Activated T-helper 17 cell treated with anti-CD3 and anti-CD28 coated beads, Interleukin-2, amount 50 U/mL, for 72 hours (primary cell): ENCODE measurements at places on chromosomes 3 and 15. TPM values are rescaled to one million over a fixed set of nuclear protein-coding genes. Genes with fewer than 3 reads are reported as not detected.
A peak's percentile ranks its signal among the peaks of the same experiment; 100 is the strongest.

GRCh38 chr3:181966393-181966792 lies 254.7 kb downstream of the SOX2 start:
- ATAC-seq = no peak

DNA sequence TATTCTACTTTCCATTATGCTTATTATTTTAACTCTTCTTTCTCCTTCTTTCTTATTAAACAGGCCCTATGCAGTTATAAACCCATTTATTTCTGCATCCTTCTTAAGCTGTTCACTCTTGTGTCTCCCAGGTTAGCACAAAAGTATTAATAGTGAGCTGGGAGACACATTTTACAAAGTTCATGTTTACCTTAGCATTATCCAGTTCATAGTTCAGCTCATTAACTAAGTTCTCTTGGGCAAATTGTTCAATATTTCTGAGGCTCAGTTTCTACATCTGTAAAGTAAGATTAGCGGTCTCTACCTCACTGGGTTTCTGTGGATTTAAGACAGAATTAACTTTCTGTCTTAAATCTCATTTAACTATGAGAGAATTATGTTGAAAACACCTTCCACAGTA lies 31.2 kb upstream of the UMPS start:
- ATAC-seq = no peak

GRCh38 chr3:61901986-61902385 lies 340.6 kb downstream of the PTPRG start:
- ATAC-seq = no peak

DNA sequence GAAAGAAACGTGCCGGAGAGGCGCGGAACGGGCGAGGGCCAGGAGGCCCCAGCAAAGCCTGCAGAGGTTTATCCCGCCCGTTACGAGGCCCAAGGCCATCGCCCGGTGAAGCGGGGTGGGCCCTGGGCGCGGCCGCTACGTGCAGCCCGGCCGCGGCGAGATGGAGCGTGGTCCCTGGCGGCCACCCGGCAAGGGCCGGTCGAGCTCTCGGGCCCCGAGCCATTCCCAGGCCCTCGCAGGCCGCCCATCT lies 1.1 kb downstream of the PKM start:
- ATAC-seq = no peak

DNA sequence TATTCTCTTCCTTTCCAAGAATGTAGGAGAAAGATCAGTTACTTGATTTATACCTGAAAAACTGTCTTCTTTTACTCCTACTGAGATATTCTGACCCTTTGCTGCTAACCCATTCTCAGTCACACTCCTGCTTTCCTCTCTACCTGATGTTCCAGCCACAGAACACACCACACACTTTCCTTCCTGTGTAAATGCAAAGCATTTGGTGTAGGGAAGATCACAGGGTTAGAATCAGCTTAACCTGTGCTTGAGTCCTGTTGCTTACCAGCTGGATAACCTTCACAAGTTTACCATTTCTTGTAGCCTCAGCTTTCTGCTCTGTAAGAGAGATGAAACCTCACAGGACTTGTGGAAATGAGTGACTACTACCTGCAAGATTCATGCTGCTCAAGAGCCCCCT lies 489.8 kb upstream of the GOLIM4 start:
- ATAC-seq = no peak

- ATAC-seq = peak; percentile 40
Observed at GRCh38 chr3:143831208-143831607, 17.1 kb downstream of the SLC9A9 start.

GRCh38 chr3:159818399-159818798 lies 170.2 kb upstream of the IL12A start:
- no peak for ATAC-seq

DNA sequence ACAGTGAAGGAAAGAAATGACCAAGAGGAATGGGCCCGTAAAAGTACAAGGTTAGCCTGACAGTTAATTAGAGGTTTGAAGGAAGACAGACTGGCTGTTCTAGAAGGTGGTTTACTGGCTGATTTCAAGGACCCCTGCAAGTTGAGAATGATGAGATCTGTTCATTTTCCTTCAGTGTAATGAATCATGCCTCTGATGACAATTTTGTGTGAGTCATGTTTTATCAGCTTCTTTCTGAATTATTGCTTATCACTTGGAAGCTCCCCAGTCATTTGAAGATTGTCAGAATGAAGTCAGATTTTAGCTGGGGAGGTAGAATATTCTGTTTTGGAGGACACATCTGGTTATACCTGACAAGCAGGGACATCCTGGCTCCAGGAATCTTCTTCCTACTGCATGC lies 50.6 kb downstream of the DRD3 start:
- ATAC-seq = peak; percentile 70

DNA sequence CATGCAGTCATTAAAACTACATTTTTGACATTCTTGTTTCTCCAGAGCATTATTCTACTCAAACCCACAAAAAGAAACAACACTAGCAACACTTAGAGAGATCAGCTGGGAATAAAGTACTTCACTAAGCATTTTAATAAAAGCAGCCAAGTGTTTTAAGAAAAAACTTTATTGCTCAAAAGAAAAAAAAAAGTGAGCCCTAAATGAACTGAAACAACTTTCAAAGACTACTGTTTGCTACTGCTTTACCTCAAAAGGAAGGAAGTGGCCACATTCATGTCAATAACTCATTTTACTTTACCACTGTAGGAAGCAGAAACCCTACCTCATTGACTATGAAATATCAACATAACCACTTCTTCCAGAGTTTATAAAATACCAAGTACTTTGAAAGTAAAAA lies 91.3 kb downstream of the UACA start:
- peak; percentile 77 for ATAC-seq

DNA sequence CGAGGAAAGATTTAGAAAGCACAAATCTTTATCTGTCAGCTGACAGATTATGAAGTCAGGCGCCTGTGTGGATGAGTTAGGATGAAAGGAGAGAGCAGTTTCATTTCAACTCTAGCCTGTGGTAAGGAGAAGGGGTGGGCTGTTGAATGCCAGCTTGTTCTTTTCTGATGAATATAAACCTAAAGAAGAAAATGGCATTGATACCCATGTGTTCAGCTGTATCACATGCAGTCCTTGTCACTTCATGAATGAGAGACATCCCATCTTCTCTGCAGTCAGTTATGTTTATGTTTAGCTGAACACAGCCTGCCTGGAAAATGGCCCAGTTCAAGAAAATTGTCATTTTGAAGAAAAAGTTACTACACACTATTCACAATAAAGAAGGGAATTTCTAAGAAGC lies 345.7 kb upstream of the RBMS3 start:
- ATAC-seq = peak; percentile 35

- ATAC-seq = no peak
Observed at GRCh38 chr15:35720019-35720418, 174.1 kb upstream of the DPH6 start.

GRCh38 chr3:107767897-107768605 lies 245.3 kb downstream of the BBX start:
- no peak for ATAC-seq

DNA sequence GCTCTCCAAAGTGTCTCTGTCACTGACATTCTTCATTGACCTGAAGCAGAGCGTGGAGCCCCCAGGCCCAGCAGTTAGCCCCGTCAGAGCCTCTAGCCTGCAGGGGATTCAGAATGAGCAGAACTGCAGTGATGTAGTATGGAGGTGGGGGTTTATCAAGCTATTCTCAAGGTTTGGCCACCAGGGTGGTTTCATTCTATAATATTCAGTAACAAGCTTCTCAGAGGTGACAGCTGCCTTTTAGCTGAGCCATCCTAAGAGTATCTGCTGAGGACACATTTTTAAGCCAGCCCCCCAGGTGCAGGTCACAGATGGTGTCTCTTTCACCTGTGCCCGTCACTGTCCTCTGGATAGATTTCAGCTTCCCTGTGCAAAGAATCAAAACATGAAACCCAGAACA lies 31.9 kb downstream of the CMTM7 start:
- no peak for ATAC-seq

DNA sequence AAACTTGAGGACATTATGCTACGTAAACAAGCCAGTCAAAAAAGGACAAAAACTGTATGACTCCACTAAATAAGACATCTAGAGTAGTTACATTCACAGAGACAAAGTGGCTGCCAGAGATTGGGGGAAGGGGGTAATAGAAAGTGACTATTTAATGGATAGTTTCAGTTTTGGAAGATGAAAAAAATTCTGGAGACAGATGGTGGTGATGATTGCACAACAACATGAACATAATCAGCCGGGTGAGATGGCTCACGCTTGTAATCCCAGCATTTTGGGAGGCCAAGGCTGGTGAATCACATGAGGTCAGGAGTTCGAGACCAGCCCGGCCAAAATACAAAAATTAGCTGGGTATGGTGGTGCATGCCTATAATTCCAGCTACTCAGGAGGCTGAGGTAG lies 40.6 kb downstream of the DPP8 start:
- ATAC-seq = peak; percentile 35

DNA sequence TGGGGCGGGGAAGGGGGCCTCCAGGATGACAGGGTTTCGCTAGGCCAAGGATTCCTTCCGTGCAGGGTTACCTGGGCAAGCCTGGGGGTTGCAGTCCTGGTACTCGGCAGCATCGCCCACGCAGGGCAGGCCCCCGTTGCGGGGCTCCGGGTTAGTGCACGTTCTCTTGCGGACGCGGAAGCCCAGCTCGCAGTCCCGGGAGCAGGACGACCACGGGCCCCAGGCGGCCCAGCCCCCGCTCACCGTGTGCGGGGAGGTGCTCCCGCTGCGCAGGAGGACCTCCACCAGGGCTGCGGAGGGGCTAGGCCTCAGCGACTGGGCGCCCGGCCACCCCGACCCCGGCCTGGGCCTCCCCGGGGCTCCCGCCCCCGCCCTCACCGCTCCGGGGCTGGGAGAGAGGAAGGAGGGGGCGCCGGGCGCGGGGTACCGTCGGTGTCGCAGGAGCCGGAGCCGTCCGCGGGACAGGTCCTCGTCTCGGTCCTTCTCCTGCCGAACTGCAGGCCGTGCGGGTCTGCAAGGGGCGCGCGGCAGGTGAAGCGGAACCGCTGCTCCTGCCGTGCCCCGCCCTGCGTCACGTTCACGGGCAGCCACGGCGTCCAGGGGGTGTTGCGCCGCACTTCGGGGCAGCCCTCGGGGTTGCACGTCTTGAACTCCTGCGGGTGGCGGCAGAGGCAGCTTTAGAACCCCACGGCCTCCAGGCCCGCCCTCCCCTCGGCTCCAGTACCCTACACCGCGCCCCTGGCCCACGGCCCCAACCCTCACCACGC lies 114.6 kb downstream of the SEMA5B start:
- no peak for ATAC-seq

DNA sequence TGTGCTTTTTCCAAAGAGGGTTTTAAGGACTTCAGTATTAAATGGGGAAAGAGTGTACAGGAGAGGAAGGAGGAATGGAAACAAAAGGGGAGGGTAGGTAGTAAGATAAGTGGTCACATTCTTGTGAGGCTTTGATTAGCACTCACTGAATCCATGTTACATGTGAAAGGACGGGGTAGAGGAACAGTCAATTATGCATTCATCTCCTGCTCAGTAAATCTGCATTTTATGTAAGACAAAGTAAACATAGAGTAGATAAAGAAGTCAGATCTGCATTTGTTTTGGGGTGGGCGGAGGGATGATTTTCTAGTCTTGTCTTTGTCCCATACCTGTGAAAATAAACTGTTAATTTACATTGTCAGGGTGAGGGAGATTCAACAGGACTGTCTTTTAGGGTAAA lies 50.8 kb downstream of the SACM1L start:
- no peak for ATAC-seq

DNA sequence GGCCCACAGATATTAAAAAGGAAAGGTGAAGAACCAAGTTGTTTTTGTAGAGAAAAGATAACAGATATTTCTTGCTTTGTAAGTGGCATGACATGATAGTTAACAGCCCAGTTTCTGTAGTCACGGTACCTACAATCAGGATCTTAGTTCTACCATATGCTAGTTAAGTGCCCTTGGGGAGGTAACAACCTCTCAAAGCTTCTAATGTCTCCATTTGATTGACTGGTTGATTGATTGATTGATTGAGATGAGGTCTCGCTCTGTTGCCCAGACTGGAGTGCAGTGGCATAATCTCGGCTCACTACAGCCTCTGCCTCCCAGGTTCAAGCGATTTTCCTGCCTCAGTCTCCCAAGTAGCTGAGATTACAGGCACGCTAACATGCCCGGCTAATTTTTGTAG lies 28.5 kb downstream of the SENP5 start:
- ATAC-seq = no peak

- ATAC-seq = no peak
Observed at GRCh38 chr15:90035840-90036230, 34.7 kb downstream of the ZNF710 start.

- ATAC-seq = peak; percentile 50
Observed at GRCh38 chr3:133663569-133664313, 2.0 kb upstream of the TOPBP1 start.

DNA sequence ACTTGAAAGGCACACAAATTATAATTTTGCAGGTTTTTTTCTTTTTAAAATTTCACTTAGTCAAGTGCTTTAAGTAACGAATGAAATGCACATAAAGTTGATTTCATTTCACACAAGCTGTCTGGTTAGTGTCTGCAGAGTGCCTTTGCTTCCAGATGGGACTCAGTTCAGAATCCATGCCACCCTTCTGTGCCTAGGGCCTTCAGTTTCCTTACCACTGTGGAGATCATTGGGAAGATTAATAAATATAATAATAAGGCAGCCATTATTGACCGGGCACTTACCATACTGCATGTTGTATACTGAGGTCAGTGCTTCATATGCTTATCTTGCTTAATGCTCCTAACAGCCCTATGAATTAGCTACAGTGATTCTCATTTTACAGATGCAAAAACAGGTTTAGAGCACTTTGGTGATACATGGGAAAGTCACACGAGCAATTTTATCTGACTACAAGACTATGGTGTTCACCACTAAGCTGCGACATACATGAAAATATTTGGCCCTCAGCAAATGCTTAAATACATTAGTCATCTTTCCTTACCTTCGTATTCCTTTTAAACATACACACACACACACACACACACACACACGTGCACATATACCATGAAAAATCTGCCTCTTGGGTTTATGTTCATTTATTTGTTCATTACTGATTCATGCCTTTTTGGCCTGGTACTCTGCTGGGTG lies 3.1 kb downstream of the NMNAT3 start:
- no peak for ATAC-seq

The A4GNT gene
- not detected for total RNA-seq

The PPCDC gene
- total RNA-seq = 24.2 TPM

The C2CD4B gene
- 0.76 TPM for total RNA-seq

The CLDN16 gene
- total RNA-seq = not detected

The SSUH2 gene
- 1.3 TPM for total RNA-seq

The NR2E3 gene
- not detected for total RNA-seq

The LRRIQ4 gene
- 0.13 TPM for total RNA-seq

The TMEM212 gene
- not detected for total RNA-seq

The GMNC gene
- not detected for total RNA-seq

The BNC1 gene
- total RNA-seq = not detected

The KBTBD8 gene
- total RNA-seq = 13.1 TPM

The LRRC2 gene
- not detected for total RNA-seq
